Pancreas (tissue), 10 donors: ENCODE measurements at places on chromosomes 4 and X. TPM values are rescaled to one million over a fixed set of nuclear protein-coding genes. Genes with fewer than 3 reads are reported as not detected.

- no peak overlapping the region for H3K27ac ChIP-seq
- H3K4me3 ChIP-seq, result no peak overlapping the region
- no peaks in the 10 kb centered on the region for H3K27me3 ChIP-seq
- H3K36me3 ChIP-seq, result no peaks in the 10 kb centered on the region
- no peaks in the 10 kb centered on the region for H3K4me1 ChIP-seq
- no peak for DNase-seq
Measured at GRCh38 chr4:54838301-54838700, 180.5 kb downstream of the KIT start.

- H3K27ac ChIP-seq, result no peak overlapping the region
- no peak overlapping the region for H3K4me3 ChIP-seq
- no peaks in the 10 kb centered on the region for H3K4me1 ChIP-seq
- DNase-seq, result no peak
- H3K36me3 ChIP-seq, result no peaks in the 10 kb centered on the region
Measured at GRCh38 chrX:7614616-7615015, 228.4 kb upstream of the VCX start.

- H3K27ac ChIP-seq, result no peak overlapping the region
- H3K27me3 ChIP-seq, result no peaks in the 10 kb centered on the region
- H3K4me3 ChIP-seq, result no peak overlapping the region
- no peaks in the 10 kb centered on the region for H3K4me1 ChIP-seq
- no peaks in the 10 kb centered on the region for H3K36me3 ChIP-seq
- DNase-seq, result no peak
Measured at GRCh38 chr4:184032091-184032490, 127.0 kb downstream of the STOX2 start.

DNA sequence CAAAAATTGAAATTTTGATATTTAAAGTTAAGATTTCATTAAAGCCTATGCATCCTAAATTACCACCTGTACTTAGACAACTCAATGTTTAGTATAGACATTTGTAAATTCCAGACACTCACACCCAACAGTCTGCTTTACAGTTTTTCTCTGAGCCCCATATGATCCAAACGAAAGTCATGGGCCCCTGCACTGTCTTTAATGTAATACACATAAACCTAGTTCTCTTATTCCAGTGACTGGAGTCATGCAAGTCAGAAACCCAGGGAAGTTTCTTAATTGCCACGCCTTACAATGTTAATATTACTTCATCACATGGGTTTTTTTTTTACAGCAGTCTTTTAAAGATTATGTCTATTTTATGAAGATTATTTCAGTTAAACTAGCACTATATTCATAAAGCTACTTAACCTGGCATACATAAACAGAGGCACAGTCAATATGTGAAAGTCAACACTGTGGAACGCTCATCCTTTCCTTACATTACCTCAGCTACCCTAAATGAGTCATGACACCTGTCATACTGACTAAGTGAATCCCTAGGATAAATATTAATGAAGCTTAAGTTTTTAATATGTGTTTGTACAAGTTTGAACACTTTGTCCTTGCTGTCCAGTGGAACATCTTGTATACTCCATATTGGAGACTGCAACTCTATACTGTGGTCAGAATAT, 67.7 kb upstream of the H2AZ1 start:
- H3K4me3 ChIP-seq, result no peak overlapping the region
- no peaks in the 10 kb centered on the region for H3K4me1 ChIP-seq
- no peak for DNase-seq
- H3K27me3 ChIP-seq, result no peaks in the 10 kb centered on the region
- no peak overlapping the region for H3K27ac ChIP-seq

- H3K27me3 ChIP-seq, result no peaks in the 10 kb centered on the region
- no peak overlapping the region for H3K27ac ChIP-seq
- no peak overlapping the region for H3K4me3 ChIP-seq
Measured at GRCh38 chr4:89042055-89042454, 14.9 kb downstream of the FAM13A start.

DNA sequence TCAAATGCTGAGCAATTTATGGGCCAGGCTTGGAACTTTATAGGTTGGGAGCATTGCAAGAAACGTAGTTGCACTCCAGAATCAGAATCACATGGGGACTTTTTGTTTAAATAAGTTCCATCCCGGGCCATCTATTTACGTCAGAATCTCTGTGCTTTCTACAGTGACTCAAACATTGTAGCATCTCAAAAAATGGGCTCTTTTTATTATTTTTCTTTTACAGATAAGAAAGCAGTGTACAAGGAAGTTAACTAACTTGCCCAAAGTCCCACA, 10.2 kb downstream of the CC2D2A start:
- no peaks in the 10 kb centered on the region for H3K4me1 ChIP-seq
- no peak for DNase-seq
- H3K4me3 ChIP-seq, result peak overlapping the region; percentile 49
- H3K27me3 ChIP-seq, result no peaks in the 10 kb centered on the region

DNA sequence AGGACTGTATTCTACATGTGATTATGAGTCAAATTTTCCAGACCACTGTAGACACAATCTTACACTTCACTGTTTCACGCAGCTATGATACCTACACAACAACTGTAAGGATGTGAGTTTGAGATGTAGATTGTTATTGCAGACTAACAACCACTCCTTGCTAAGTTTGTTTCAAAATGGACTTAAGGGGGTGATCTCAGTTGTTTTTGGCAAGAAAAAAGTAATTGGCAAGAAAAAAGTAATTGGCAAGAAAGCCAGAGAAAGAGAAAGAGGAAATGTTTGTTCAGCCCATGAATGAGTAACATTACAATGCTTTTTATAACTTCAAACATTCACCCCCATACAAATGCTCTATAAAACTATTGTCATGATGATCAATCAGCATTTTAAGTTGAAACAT, 466.4 kb downstream of the DMD start:
- no peak overlapping the region for H3K27ac ChIP-seq
- no peaks in the 10 kb centered on the region for H3K36me3 ChIP-seq
- no peak for DNase-seq
- H3K4me1 ChIP-seq, result no peaks in the 10 kb centered on the region
- no peak overlapping the region for H3K4me3 ChIP-seq

GRCh38 chr4:57103051-57103450, 7.1 kb downstream of the IGFBP7 start:
- H3K36me3 ChIP-seq, result no peaks in the 10 kb centered on the region
- H3K4me1 ChIP-seq, result peaks cover 9% of the 10 kb centered on the region
- H3K27ac ChIP-seq, result peak overlapping the region; percentile 44
- H3K27me3 ChIP-seq, result no peaks in the 10 kb centered on the region
- no peak for DNase-seq

GRCh38 chrX:42746606-42747005, 31.4 kb downstream of the PPP1R2C start:
- no peaks in the 10 kb centered on the region for H3K4me1 ChIP-seq
- no peak overlapping the region for H3K27ac ChIP-seq
- H3K4me3 ChIP-seq, result no peak overlapping the region
- DNase-seq, result no peak

DNA sequence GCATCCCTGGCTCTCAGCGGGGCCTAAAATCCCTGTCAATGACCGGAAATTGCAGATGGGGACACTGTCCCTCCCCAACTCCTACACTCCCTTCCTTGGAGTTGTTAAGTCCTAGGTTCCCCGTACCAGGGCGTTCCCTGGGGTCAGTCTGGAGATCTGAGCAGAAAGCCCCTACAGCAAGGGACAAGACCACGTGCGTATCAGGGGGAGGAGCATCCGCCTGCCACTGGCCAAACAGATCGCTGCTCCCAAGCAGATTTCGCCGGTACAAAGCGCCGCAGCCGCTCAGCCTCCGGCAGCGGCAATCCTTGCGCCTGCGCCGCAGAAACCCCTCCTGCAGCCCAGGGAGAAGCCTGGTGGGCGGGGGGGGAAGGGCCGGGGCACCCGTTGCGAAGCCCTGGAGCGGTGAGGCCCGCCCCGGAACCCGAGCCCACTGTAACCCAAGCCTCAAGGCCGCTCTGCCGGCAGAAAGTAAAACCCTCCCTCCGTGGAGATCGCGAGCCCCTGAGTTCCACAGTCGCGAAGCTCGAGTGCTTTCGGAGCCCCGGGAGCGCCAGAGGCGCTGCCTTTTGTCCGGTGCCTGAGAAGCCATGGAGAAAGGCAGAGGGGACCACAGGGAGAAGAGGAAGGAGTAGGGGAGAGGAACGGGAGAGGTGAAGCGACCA, 2.7 kb downstream of the CRMP1 start:
- no peak for DNase-seq
- H3K36me3 ChIP-seq, result no peaks in the 10 kb centered on the region

DNA sequence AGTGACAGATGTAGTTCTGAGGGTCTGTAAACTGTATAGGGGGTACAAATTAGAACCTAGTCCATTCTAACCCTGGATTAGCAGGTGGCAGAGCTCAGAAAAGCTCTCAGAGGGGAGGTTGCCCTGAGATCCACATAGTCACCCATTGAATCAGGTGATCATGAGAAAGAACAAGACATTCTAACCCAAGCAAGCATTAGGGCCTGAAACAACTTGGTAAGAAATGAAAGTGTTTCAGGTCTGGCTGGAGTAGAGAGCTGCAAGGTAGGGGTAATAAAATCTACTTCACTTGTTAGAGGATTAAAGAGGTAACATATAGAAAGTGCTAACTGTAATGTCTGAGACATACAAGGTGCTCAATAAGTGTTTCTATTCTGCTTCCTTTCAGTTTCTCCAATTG, 8.8 kb upstream of the BMP2K start:
- no peak overlapping the region for H3K4me3 ChIP-seq
- H3K27me3 ChIP-seq, result no peaks in the 10 kb centered on the region
- no peak for DNase-seq
- H3K36me3 ChIP-seq, result no peaks in the 10 kb centered on the region

DNA sequence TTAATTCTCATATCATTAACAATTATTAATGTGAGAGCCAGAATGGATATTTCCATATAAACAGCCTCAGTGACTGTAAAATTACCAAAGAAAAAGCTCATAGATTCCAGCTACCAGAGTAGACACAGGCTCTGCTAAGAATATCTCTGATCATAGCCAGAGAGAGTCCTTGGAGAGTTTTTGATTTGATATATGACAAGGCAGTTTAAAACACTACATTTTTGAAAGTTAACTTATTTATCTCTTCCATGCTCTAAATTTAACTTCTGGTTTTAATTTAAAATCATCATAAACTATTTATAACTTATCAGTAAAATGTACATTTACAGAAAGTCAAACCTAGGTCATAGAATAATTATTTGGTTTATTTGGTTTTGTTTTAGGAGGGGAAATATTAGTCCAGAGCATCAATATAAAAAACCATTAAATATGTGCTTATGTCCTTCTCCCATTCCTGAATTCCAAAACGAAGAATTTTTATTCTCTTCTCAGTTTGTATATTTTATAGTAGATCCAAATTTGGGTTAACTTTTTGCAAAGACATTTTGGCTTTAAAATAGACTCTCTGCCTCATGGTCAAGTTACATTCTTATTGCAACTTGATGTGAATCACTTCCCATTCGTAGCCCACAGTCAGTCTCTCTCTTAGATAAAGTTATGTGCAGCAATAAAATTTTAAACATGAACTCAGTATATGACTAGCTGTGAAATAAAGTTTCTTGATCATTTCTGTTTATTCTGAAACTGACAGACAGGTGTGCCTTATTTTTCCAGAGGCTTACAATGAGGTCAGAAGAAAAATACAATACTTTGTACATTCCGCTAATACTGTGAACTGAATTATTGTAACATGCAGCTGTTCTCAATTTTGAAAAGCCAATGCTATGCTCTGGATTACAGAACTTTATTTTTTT, 267.1 kb downstream of the PAPSS1 start:
- no peak for DNase-seq
- H3K4me3 ChIP-seq, result no peak overlapping the region
- no peaks in the 10 kb centered on the region for H3K36me3 ChIP-seq
- H3K4me1 ChIP-seq, result no peaks in the 10 kb centered on the region
- no peaks in the 10 kb centered on the region for H3K27me3 ChIP-seq
- H3K27ac ChIP-seq, result no peak overlapping the region

DNA sequence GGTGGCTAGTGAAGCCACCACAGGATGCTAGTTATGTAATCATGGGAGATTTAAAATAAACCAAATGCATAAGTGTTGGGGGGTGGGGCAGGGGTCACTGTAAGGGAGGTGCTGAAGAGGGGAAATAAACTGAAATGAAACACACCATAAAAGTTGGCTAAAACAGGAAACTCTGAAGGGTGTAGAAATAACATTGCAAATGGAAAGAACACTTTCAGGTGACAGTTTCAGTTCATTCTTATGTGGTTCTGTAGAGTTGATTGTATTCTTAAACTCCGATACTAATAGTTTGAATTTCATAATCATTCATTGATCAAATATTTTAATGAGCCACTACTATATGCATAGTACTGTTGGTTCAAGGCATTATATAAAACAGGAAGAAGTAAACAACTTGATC, 80.1 kb downstream of the HDAC8 start:
- DNase-seq, result no peak
- H3K4me3 ChIP-seq, result no peak overlapping the region
- H3K4me1 ChIP-seq, result no peaks in the 10 kb centered on the region
- no peaks in the 10 kb centered on the region for H3K27me3 ChIP-seq
- H3K36me3 ChIP-seq, result no peaks in the 10 kb centered on the region

DNA sequence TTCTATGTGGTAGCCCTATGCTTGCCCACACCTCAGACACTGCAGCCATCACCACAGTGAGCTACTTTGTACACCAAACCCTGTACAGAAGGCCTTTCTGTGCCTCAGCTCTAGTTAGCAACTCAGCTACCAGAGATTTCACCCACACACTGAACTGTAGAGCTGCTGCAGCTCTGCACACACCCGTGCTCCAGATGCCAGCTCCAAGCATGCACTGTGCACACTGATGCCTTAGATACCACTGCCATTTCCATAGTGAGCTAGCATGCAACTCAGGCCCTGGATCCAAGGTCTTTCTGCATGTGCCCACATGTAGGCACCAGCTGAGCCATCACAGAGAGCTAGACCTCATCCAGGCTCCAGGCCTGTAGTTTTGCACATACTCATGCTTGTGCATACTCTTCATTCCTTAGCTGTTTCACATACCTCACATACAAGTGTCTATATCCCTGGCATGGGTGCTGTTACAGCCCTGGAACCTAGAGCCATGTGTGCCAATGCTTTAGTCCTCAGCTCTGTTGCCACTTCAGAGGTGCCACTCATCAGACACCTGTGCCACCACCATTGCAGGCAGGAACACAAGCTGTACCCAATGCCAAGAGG, 423.5 kb upstream of the NDST3 start:
- DNase-seq, result no peak
- no peaks in the 10 kb centered on the region for H3K36me3 ChIP-seq
- H3K4me1 ChIP-seq, result no peaks in the 10 kb centered on the region
- no peaks in the 10 kb centered on the region for H3K27me3 ChIP-seq
- no peak overlapping the region for H3K4me3 ChIP-seq

DNA sequence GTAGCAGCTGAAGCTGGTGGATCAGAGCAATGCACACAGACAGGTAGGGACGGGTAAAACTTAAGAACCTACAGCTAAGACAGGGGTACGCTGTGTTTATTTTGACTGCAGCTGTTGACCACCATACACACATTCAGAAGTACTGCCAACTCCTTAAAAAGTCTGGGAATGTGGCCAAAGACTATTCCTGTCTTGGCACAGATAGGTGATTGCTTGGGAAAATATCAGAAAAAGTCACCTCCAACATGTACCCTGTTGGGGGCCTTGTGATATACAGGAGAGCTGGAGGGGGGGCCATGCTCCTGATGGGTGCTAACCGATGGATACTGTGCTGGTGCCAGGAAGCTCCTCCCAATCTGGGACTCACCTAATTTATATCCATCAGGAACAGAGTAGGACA, 121.2 kb downstream of the VCX2 start:
- H3K4me3 ChIP-seq, result no peak overlapping the region
- no peak for DNase-seq
- H3K27me3 ChIP-seq, result no peaks in the 10 kb centered on the region
- no peaks in the 10 kb centered on the region for H3K4me1 ChIP-seq

Gene COL4A6
- total RNA-seq, result 0.25 TPM

Gene SHOX
- not detected for total RNA-seq

Gene SCML1
- total RNA-seq, result 4.6 TPM

Gene IL15
- total RNA-seq, result 3.6 TPM

Gene XG
- not detected for total RNA-seq
